ENCODE measurements at places on chromosomes 1 and 21. TPM values are rescaled to one million over a fixed set of nuclear protein-coding genes. Genes with fewer than 3 reads are reported as not detected.

OXCT2 gene
- not detected for polyA plus RNA-seq

PLA2G2F gene
- not detected for polyA plus RNA-seq

FLAD1 gene
- polyA plus RNA-seq: 17.2 TPM

BNIPL gene
- polyA plus RNA-seq: 0.23 TPM
